ENCODE measurements at places on chromosomes 16 and 17.
A peak's percentile ranks its signal among the peaks of the same experiment; 100 is the strongest.

DNA sequence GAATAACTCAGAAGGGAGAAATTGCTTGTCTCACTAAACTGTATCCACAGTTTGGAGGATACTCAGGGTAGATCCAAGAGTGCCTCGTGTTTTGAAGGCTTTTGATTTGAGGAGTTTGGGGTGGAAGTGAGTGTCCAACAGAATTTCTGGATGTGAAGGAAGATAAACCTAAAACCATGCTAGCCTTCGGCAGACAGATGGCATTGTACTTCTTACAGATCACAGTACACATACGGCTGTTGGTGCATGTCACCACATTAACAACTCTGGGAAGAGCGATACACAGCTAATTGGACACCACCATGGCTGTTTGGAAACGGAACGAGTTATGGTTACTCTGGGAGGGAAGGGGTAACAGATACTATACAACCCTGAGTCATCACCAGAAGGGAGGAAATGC lies 420.4 kb downstream of the GRIN2A start:
- DNase-seq: no peak

DNA sequence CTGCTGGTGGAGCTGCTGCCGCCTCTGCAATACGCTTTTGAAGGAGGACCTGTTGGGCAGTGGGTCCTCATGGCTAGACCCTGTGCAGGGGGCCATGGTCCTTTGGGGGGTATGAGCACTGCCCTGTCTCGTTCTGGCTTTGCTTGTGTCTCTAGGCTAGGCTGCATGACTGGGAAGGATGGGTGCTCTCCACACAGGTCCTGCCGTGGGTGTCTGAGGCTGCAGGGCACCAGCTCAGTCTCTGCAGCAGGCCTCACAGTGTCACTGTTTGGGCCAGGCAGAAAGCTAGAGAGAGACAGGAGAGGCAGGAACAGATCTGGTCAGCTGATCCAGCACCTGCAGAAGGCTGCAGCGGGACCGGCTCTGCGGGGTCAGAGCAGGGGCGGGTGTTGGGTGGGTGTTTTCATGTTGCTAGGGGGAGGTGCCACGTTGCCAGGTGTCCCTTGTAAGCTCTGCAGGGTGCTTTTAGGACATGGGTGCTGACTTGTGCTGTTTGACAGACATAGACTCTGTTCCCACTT lies 111.4 kb downstream of the SNX29 start:
- DNase-seq: no peak

DNA sequence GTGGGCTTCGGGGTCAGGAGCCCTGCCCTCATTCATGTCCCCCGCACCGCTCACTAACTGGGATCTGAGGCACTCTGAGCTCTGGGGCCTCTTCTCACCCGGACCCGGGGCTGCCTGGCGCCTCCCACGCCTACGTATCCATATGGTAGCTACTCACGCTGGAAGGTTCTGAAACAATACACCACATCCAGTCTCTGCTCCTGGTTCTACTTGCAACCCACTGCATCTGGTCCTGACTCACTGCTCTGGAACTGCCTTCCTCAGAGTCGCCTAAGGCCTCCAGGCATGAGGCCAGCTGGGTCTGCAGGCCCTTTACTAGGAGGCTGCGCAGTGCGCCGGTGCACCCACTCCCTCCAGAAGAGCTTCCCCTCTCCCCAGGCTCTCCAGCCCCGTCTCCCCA lies 18.1 kb downstream of the USP36 start:
- DNase-seq: no peak

DNA sequence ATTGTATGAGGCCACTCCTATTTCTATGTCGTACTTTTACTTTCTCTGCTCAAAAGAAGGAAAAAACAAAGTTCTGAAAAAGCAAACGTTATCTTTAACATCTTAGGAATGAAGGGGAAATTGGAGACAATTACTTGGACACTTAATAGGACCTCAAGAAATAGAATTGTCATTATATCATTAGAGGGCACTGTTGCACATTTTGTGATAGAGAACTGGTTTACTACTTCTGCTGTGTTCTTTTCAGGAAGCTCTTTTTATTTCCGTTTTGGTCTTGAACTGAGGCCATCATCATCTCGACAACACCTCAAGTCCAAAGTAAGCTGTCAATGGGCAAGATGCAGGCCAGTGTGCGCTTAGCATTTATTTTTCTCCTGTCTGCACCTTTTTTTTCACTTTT lies 14.6 kb downstream of the COG4 start:
- no peak for DNase-seq

DNA sequence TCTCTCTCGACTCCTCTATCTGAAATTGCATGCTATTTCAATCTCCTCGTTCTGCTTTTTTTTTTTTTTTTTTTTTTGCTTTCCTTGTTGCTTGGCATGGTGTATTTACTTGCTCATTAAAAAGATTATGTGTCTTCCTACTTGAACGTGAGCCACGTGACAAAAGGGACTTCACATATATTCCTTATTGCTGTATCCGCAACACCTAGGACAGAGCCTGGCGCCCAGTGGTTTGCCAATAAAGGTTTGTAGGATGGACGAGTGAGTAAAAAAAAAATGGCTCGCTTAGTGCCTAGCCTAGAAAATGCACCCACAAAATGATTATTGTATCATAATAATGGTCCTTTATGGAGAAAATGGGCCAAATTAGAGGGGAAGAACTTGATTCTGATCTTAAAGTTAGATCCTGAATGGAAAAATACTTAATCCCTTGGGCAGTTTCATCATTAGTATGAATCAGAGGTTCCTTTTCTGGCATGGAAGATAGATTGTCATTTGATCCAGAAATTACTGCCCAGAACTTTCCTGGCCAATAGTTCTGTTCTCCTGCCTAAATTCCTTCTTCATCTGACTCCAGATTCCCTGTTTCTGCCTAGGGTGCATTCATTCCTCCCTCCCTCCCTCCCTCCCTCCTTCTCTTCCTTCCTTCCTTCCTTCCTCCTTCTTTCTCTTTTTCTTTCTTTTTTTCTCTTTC lies 13.6 kb upstream of the TMEM220 start:
- DNase-seq: no peak

DNA sequence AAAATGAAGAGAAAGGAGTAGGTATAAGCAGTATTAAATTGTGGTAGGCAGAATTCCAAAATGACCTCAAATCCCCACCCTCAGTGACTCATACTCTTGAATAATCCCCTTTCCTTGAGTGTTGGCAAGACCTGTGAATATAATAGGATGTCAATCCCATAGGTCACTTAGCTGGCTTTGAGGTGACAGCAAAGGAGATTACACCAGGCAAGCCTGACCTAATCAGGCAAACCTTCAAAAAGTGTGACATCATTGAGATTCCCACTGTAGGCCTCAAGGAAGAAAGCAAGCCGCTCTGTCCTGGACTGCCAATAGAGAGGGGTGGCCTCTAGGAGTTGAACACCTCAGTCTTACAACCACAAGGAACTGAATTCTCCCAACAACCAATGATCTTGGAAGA lies 535.2 kb downstream of the RBFOX1 start:
- no peak for DNase-seq

- DNase-seq: no peak
Observed at GRCh38 chr16:53839150-53839549, 135.2 kb downstream of the FTO start.

DNA sequence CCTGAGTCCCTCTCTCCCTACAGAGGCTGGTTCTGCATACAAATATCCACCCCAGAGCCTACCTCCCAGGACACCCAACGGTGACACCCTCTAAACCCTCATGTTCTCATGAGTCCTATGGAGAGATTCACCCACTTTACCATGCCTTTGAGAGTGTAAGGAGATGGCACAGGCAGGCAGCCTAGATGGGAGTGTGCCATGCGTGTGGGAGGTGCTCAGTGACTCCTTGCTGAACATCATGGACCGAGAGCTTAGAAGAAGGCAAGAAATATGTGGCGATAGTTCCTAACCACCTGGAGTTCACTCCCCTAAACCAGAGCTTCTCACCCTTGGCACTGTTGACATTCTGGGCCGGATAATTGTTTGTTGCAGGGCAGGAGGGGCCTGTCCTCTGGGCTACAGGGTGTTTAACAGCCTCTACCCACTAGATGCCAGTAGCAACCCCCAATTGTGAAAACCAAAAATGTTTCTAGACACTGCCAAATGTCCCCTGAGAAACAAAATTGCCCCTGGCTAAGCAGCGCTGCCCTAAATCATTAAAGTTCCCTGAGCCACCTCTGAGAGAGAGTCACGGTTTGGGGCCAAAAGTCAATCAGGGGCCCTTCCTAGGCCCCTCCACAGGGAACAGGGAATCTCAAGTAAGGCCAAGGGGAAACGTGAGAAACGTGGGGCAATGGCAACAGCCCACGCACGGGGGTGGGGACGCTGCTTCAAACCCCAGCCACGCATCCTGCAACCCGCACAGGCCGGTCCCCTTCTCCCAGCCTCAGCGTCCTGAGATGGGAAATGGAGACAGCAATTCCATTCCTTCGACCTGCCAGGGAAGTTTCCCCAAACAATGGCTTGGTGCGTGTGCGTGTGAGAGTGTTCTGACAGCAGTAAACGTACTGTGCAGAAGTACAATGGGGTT lies 66.8 kb downstream of the C16orf78 start:
- no peak for DNase-seq

DNA sequence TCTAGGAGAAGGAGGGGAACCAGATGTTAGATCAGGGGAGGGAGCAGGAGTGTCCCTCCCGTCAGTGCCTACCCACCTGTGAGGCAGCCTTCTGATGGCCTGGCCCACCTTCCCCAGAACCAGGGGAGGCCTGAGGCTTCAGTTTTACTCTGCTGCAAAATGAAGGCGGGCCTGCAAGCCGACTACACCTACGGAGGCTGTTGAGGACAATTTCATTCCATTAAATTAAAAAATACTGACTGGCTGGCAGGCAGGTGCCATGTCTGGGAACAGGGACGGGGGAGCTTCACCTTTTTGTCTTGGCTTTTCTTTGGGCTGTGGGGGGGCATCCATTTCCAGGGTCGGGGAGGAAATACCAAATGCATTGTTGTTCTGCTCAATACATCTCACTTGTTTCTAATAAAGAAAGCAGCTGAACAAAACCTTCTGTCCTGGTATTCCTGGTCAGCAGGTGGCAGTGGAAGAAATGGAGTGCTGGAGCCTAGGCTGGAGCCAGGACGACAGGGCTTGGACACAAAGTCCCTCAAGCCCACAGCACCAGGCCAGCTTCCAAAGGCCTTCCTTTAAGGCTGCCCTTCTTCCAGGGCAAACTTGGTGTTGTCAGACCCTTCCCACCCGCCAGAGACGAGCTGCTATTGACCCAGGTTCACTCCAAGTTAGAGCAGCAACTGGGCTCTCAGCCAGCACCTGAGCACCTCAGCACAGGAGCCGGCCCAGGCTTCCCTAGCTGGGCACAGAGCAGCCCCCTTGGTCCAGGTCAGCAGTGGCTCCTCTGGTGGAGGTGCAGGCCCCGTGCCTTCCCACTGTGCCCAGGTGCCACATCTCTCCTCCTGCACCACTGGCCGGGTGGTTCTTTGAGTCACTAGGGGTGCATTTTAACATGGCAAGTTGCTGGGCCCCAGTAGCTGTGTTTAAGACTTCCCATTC lies 23.5 kb downstream of the PLCD3 start:
- DNase-seq: no peak

DNA sequence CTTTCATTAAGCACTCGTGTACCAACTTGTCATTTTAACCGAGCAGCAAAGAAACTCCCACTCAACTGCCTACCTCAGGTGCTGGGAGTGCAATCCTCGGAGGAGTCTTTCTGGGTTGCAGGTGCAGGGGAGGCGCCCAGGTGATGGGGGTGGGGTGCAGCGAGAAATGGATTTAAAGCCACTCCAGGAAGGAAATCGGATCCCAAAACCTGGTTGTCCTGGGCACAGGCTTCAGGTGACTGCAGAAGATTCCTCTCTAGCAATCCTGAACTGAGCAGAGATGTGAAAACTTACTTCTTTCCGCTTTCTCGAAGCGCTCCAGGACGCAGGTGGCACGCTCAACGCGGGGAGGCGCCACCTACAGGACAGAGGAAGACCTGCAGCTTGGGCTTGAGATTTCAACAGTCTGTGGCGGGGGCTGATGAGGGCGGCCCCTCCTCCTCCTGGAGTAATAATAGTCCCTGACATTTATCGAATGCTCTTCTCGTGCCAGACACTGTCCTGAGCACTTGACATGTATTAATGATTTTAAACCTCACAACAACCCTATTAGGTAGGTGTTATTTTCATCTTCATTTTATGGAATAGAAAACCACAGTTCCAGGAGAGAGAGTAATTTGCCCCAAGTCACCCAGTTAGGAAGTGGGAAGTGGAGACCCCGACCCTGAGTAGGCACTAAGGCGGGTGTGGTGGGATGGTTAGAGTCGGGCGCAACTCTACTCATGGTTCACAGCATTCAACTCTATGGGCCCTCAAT lies 27.2 kb upstream of the SKAP1 start:
- peak; percentile 66 for DNase-seq

GRCh38 chr16:56990407-56991286 lies 1.3 kb downstream of the NLRC5 start:
- no peak for DNase-seq

DNA sequence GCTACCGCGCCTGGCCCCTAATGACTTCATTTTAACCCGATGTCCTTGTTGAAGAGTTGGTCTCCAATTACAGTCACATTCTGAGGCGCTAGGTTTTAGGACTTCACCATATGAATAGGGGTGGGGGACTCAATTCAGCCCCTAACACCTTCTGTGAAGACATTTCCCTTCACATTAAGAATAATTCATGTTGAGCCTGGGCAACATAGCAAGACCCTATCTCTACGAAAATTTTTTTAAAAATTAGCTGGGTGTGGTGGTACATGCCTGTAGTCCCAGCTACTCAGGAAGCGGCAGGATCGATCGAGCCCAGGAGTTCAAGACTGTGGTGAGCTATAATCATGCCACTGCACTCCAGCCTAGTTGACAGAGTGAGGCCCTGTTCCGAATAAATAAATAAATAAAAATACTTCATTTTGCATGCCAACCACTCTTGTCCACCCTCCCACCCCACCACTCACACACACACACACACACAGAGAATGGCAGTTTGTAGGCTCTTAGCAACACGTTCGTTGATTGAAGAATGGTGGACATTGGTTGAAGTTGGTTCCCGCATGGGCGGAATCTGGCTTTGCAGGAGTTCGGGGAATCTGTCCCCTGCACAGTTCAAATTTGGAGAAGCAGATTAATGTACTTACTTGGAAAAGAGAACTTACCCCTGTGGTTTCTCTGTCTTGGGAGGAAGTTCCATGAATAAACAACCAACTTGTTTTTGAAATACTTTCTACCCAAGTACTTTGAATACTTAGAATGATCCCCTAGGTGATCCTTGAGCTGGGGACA lies 27.8 kb upstream of the TVP23A start:
- DNase-seq: no peak

GRCh38 chr17:58081646-58082340 lies 1.4 kb upstream of the DYNLL2 start:
- no peak for DNase-seq

All from activated CD4-positive, CD25-positive, alpha-beta regulatory T cell treated with anti-CD3 and anti-CD28 coated beads, Interleukin-2, amount 50 U/mL, for 16 hours (primary cell).